Fibroblast of villous mesenchyme (primary cell): ENCODE measurements at places on chromosomes 5 and 9.

- DNase-seq, result no peak
Measured at GRCh38 chr5:119327018-119327417, 28.8 kb upstream of the TNFAIP8 start.

GRCh38 chr9:24602693-24603352 lies 57.1 kb upstream of the IZUMO3 start:
- DNase-seq, result no peak

GRCh38 chr5:126527892-126528291 lies 67.1 kb downstream of the ALDH7A1 start:
- DNase-seq, result peak; percentile 67

- DNase-seq, result no peak
Measured at GRCh38 chr5:347712-348284, 26.3 kb downstream of the AHRR start.

- DNase-seq, result no peak
Measured at GRCh38 chr5:15566306-15566705, 66.3 kb downstream of the FBXL7 start.

GRCh38 chr5:84450617-84451414 lies 66.1 kb upstream of the EDIL3 start:
- DNase-seq, result no peak

GRCh38 chr5:178107756-178108310 lies 5.5 kb upstream of the N4BP3 start:
- no peak for DNase-seq
